ENCODE measurements at places on chromosomes 2 and 18.

DNA sequence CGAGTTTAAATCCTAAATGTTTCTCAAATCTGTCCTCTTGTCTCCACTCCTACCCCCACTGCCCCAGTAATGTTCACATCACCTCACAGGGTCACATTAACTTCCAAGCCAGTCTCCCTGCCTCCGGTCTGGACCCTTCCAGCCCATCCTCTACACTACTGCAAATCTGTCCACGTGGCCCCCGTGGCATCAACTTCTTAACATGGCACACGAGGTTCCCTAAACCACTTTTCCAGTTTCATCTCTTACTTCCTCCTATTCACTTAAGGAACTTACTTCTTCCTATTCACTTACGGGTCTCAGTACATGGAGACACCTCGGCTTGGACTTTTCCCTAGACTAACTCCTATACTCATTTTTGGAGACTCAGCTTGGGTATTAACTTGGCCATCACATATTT is 27.0 kb downstream of the MRPL33 start:
- DNase-seq = no peak

DNA sequence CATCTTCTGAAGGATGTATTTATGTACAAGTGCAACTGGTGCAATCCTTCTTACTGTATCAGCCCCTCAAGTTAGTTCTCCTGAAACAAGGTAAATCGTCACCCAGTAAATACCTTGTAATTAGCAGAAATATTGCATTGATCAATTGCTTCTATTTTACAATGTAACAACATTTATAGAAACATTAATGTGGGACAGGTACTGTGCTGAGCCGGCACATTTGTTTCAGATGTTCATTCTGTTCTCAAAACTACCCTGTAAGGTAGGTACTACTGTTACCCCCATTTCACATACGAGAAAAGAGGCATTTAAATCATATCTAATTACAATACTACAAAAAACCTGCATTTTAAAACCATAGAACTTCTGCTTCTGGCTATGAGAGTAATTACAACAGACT is 19.5 kb downstream of the RTN4 start:
- no peak for DNase-seq

GRCh38 chr18:79697178-79697577 is 17.6 kb downstream of the CTDP1 start:
- DNase-seq = no peak

- DNase-seq = no peak
Observed at GRCh38 chr2:85756822-85757435, 3.1 kb downstream of the ATOH8 start.

DNA sequence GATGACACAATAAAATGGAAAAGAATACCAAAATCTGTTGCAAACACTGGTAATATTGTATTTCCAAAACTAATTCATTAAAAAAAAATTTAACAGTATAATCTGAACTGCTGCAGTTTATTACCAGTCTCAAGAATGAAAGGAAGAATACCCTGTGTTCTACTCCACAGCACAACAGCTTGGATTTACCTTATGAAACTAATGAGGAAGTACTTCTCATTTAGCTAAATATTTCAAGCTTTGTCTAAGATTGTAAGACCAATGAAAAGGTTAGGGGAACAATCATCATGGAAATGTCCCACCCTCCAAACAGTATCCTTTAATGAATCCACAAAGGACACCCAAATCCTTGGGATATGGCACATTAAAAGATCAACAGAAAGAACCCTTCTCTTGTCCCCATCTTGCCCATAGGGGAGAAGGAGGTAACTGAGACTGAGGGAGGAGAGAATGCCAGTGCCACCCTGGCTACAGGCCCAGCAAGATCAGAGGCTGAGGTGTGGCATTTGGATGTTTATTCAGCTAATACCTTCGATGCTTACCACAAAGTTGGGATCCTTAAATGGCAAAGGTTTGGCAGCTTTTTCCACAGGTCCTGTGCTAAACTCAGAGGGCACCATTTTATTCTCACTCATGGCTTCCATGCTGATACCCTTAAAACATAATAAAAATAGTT is 17.7 kb downstream of the INO80C start:
- no peak for DNase-seq

GRCh38 chr2:143779021-143779420 is 649.8 kb downstream of the ARHGAP15 start:
- no peak for DNase-seq

DNA sequence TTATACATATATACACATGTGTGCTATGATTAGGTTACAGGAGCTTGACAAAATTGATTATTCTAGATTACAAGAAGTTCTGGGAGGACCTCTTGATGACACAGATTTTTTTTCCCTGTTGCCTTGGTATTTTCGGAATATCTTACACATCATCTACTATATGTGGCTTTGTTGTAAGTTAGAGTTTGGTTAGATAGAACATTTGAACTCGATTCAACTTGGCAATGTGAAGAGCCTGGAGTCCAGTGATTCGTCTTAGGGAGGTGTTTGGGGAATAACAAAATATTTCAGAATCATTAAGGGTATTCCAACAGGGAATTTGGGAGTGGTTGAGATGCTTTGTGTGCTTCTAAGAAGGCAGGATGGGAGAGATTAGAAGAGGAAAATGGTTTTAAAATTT is 39.3 kb upstream of the EFEMP1 start:
- DNase-seq = no peak

GRCh38 chr18:57435846-57436190 is 644 bp downstream of the ONECUT2 start:
- DNase-seq = no peak

- no peak for DNase-seq
Observed at GRCh38 chr2:201218780-201219179, 35.8 kb downstream of the CASP10 start.

- DNase-seq = peak; percentile 18
Observed at GRCh38 chr2:181104512-181105115, 124.2 kb downstream of the UBE2E3 start.

DNA sequence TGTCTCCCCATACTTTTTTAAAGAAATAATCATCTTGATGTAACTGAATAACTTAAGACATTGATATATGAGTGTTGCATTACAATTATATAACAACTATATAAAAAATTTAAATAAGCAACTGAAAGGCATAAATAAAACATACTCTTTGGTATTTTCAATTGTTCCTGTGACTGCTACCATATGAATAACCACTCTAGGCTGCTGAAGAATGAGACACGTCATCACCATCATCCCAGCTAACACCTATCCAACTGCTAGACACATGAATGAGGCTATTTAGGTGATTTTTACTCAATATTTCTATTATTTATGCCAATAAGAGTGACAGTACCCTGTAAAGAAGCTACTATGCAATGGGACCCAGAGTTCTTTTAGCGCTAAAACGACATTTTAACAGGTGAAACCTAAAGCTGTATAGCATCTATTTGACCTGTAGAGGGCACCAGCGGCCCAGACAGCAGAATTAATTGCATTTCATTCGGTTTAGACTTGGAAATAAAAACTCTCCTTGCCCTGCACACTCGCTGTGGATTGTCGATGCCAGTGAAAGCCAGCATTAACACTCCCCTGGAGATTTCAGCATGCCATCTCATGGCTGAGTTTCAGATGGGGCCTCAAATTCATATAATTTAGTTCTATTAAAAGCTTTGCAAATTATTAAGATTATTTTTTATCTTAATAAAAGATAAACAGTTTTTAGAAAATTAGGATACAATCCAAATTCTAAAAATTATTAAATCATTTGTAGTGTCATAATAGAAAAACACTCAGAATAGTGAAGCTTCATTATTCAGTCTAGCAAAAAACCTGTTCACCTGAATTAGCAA is 89.4 kb upstream of the MAP2 start:
- DNase-seq = peak; percentile 53

DNA sequence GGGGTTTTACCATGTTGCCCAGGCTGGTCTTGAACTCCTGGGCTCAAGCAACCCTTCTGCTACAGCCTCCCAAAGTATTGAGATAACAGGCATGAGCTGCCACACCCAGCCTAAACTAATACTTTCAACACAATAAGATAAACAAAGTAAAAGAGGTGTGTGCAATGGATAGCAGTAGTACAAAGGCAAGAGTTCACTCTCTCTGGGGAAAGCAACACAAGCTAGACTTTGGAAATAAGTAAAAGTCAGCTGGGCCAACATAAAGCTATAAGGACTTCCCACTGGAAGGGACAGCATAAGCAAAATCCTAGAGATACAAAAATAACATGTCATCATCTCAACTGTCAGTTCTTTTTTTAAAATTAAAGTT is 5.2 kb upstream of the NOSTRIN start:
- no peak for DNase-seq

DNA sequence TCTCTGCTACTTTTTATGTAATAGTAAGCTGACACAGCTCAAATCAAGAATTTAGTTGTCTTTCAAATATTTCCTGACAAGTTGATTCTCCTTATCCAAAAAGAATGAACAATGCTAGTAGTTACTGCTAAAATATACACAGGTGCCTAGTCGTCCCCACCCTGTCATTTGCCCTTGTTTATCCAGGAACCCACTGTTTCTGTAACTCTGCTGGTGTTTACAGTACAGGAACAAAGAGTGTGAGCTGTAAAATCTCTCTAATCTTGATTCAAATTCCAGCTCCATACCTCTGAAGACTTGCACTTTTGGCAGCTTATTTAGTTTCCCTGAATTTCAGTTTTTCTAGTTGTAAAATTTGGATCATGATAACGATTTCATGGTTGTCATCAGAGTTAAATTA is 21.1 kb upstream of the SCYGR2 start:
- DNase-seq = no peak

- no peak for DNase-seq
Observed at GRCh38 chr2:124267794-124268193, 242.7 kb downstream of the CNTNAP5 start.

- DNase-seq = no peak
Observed at GRCh38 chr2:41998186-41999127, 49.4 kb upstream of the PKDCC start.

DNA sequence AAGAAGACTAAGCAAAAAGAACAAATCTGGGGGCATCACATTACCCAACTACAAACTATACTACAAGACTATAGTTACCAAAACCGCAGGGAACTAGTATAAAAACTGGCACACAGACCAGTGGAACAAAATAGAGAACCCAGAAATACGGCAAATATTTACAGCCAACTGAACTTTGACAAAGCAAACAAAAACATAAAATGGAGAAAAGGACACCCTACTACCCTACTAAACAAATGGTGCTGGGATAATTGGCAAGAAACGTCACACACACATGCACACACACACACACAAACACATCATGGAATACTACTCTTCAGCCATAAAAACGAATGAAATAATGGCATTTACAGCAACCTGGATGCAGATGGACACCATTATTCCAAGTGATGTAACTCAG is 53.3 kb downstream of the SESTD1 start:
- DNase-seq = no peak

DNA sequence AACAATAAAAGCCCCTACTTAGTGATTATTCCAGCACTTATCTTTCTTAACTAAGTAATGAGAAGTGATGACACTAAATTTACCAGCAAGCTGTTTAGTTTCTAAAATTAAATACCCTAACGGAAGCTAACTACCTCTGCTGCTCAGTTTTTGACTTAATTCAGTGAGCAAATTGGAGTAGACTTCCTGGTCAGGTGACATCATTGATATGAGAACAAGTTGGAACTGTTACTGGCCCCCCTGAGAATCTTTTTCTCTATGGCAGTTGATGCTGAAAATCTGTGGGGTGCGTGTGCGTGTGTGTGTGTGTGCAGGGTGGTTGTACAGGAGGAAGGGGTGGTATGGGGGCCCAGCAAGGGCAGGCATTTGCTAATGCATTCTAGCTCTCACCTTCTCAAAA is 35.5 kb upstream of the BMP10 start:
- no peak for DNase-seq

GRCh38 chr2:200382874-200383273 is 76.4 kb downstream of the SPATS2L start:
- DNase-seq = no peak

DNA sequence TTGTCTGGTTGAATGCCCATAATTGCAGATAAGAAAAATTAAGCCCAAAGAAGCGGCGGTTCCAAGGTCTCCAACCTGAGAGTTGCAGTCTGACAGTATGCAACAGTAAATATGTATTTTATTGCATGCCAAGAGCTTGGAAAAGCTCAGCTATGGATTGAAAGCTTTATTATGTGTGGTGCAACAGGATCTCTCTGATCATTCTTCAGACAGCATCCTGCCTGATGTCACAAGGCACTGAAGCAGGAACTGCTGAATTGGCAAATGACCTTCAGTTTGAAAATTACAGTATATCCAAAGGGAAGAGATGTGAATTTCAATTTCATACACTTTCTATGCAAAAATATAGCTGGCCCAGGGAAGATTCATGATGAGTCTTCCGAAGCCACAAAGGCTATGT is 42.5 kb downstream of the DOCK10 start:
- DNase-seq = no peak

GRCh38 chr2:98822301-98823164 is 91.6 kb upstream of the MGAT4A start:
- peak; percentile 61 for DNase-seq

DNA sequence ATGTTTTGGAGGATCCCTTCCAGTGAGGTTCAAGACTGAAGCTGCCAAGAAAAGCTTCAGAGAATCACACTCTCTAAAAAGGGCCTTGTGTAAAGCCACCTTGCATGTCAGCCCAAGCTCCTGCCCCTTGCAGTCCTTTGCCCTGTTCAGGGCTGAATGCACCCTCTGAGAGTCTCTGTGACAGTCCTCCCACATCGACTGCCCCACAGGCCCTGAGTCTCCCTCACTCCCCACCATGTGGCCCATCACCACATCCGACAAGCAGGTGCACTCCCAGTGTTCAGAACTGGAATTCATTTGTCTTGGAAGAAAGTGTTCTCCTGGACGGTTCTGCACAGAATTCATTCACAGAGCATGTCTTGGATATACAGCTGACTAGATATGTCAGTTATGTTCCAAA is 31.0 kb downstream of the BCL11A start:
- DNase-seq = no peak

GRCh38 chr2:11508279-11508678 is 25.6 kb upstream of the GREB1 start:
- DNase-seq = no peak

DNA sequence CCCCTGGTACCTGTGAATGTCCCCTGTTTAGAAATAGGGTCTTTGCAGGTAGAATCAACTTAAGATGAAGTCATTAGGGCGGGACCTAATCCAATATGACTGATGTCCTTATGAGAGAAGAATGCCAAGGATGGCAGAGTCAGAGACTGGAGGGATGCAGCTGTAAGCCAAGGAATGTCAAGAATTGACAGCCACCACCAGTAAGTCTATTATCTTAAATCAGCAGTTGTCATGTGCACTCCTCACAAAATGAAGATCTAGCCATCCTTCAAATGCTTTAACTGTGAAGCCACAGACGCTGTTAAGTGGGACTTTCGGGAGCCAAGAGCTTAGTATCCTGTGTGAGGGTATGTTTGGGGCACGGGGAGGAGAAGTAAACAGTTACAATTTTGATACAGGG is 83.2 kb downstream of the ITGA4 start:
- DNase-seq = no peak

DNA sequence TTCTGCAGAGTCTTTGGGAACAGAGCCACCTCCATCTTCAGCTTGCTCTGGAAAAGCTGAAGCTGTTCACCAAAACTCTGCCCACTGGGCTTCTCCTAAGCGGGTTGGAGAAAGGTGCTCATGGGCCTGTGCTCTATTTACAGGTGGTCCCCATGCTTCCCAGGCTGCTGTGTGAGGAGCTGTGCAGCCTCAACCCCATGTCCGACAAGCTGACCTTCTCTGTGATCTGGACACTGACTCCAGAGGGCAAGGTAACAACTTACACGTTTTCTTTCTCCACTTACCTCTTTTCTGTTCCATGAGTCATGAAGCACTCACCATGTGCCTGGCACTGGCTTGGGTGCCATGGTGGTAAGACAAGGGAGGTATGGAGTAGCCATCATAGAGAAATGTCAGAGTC is 129.5 kb upstream of the ALPP start:
- no peak for DNase-seq

Measured in activated CD4-positive, alpha-beta T cell treated with anti-CD3 and anti-CD28 coated beads, Interleukin-2, Interleukin-6, amounts not matched to agents 100 ng/mL and 50 ng/mL, durations not matched to agents 16 hours and 8 hours (primary cell).